ENCODE measurements at places on chromosomes 12 and 14. TPM values are rescaled to one million over a fixed set of nuclear protein-coding genes. Genes with fewer than 3 reads are reported as not detected.

Gene SLC2A3
- 5.2 TPM for total RNA-seq

Gene KLRC3
- total RNA-seq, result not detected

Gene RNASE7
- not detected for total RNA-seq

Gene JDP2
- total RNA-seq, result 22.0 TPM

Gene DCN
- total RNA-seq, result not detected

Gene MYO1H
- not detected for total RNA-seq

Gene CLEC2D
- 0.83 TPM for total RNA-seq

Gene CLEC2A
- total RNA-seq, result not detected

Gene NKX2-8
- total RNA-seq, result 3.8 TPM

Gene AQP6
- not detected for total RNA-seq

Gene LARP4
- total RNA-seq, result 38.9 TPM

Gene KRT77
- not detected for total RNA-seq

Gene MEG3
- total RNA-seq, result 56.5 TPM

Gene KCNJ8
- 0.41 TPM for total RNA-seq

Gene TMEM229B
- 0.17 TPM for total RNA-seq

Gene PTGER2
- total RNA-seq, result 1.5 TPM

Gene FAM186B
- 0.08 TPM for total RNA-seq
